ENCODE measurements at places on chromosomes 7 and 10. TPM values are rescaled to one million over a fixed set of nuclear protein-coding genes. Genes with fewer than 3 reads are reported as not detected.

- no peaks in the 10 kb centered on the region for H3K36me3 ChIP-seq
- peak; percentile 71 for DNase-seq
- no peaks in the 10 kb centered on the region for H3K27me3 ChIP-seq
Measured at GRCh38 chr10:24952143-24952706, at the start of gene PRTFDC1. Gene PRTFDC1 (minus strand): TSS chr10:24952606. CDS start chr10:24952575, 31 bp downstream.

GRCh38 chr7:135799881-135800280, 51.3 kb upstream of the FAM180A start:
- no peaks in the 10 kb centered on the region for H3K36me3 ChIP-seq
- H3K27me3 ChIP-seq: no peaks in the 10 kb centered on the region
- DNase-seq: no peak
- H3K4me3 ChIP-seq: no peak overlapping the region
- H3K27ac ChIP-seq: no peak overlapping the region

DNA sequence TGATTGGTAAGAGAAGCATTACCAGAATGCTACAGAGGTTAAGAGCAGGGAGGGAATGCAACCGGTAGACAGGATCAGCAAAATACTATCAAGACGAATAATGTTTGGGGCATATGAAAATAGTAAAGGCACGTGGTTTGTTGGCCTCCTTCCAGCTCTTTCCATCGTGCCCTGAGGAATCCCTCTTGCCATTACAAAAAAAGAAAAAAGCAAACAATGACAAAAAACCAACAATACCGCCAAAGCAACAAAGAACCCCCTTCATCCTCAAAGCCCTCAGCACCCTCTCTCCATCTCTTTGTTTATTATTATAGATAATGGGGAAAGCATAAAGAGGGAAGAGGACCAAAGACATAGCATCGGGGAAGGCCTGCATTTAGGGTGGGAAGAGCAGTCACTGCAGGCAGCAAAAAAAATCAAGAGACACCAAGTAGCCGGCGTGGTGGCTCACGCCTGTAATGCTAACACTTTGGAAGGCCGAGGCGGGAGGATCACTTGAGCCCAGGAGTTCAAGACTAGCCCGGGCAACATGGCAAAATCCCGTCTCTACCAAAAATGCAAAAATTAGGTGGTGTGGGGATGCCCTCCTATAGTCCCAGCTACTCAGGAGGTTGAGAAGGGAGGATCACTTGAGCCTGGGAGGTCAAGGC, 78.0 kb downstream of the HIP1 start:
- no peaks in the 10 kb centered on the region for H3K27me3 ChIP-seq
- H3K4me1 ChIP-seq: no peaks in the 10 kb centered on the region
- no peak overlapping the region for H3K27ac ChIP-seq
- no peak for DNase-seq

CYP2C19 gene
- total RNA-seq: 46.4 TPM

NUDCD3 gene
- total RNA-seq: 35.1 TPM

IKZF1 gene
- 0.16 TPM for total RNA-seq

ELFN1 gene
- 3.6 TPM for total RNA-seq

Measured in hepatocyte (in vitro differentiated cells).